ENCODE measurements at places on chromosomes 16 and 17. TPM values are rescaled to one million over a fixed set of nuclear protein-coding genes. Genes with fewer than 3 reads are reported as not detected.

TMEM220 gene
- 0.98 TPM for total RNA-seq

GNGT2 gene
- 0.40 TPM for total RNA-seq

DNAH9 gene
- not detected for total RNA-seq

FLCN gene
- total RNA-seq, result 30.8 TPM

KRT9 gene
- not detected for total RNA-seq

TOX3 gene
- total RNA-seq, result not detected

CTNS gene
- total RNA-seq, result 17.5 TPM

SLFN12L gene
- total RNA-seq, result not detected

GSE1 gene
- total RNA-seq, result 38.4 TPM

DNA sequence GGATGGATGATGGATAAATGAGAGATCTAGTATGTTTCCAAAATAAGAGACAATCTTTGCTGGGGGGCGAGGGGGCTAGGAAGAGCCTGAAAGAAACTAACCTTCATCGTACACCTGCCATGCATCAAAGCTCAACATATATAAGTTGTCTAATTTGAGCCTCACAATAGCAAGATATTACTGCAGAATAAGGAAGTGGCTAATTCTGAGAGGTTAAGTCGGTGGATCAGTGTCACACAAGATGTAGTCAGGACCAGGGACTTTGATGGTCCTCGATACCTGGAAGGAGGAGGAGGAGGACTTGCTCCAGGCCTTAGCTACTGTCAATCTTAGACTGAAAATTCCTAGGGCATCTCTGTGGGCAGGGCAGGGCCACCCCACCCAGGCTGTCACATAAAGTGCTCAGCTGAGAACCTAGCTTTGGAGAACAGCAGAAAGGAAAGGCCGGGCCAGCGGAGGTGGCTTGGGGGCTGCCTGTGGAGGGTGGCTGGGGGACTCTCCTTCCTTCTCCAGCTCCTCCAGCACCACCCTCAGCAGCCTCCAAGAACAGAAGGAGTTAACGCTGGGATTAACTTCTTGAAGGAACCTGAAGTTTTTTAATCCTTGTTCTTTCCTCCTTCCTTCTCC is 460 bp upstream of the SLC13A2 start:
- no peaks in the 10 kb centered on the region for H3K27me3 ChIP-seq
- no peak for DNase-seq
- no peak overlapping the region for H3K4me3 ChIP-seq
- H3K27ac ChIP-seq, result no peak overlapping the region
- peaks cover 8% of the 10 kb centered on the region for H3K4me1 ChIP-seq

- no peaks in the 10 kb centered on the region for H3K4me1 ChIP-seq
- H3K27me3 ChIP-seq, result no peaks in the 10 kb centered on the region
- no peak overlapping the region for H3K27ac ChIP-seq
- DNase-seq, result no peak
- H3K4me3 ChIP-seq, result no peak overlapping the region
Measured at GRCh38 chr16:12305847-12306801, 329.6 kb downstream of the SNX29 start.

- DNase-seq, result no peak
- no peaks in the 10 kb centered on the region for H3K27me3 ChIP-seq
- H3K36me3 ChIP-seq, result no peaks in the 10 kb centered on the region
- no peak overlapping the region for H3K4me3 ChIP-seq
Measured at GRCh38 chr16:72126429-72126765, 32.8 kb downstream of the DHX38 start.

DNA sequence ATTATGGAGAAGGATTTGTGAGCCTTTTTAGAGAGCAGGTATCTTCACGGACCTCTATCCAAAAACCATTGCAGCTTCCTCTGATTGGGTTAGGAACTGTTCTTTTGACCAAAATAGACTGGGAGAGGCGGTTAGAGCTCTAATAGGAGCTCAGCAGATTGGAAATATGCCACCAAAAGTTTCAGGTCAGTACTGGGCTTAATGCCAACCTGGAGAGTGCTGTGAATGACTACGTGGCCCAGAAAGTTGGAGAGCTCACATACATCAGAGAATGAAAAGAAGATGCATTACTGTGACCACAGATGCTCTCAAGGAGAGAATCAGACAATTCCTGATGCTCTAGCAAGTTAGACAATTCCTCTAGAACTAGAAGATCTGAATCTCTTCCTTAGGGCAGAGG is 86.5 kb downstream of the ABCA8 start:
- peak; percentile 48 for DNase-seq
- no peaks in the 10 kb centered on the region for H3K36me3 ChIP-seq
- H3K4me1 ChIP-seq, result no peaks in the 10 kb centered on the region
- H3K27me3 ChIP-seq, result no peaks in the 10 kb centered on the region
- no peak overlapping the region for H3K27ac ChIP-seq
- H3K4me3 ChIP-seq, result no peak overlapping the region

DNA sequence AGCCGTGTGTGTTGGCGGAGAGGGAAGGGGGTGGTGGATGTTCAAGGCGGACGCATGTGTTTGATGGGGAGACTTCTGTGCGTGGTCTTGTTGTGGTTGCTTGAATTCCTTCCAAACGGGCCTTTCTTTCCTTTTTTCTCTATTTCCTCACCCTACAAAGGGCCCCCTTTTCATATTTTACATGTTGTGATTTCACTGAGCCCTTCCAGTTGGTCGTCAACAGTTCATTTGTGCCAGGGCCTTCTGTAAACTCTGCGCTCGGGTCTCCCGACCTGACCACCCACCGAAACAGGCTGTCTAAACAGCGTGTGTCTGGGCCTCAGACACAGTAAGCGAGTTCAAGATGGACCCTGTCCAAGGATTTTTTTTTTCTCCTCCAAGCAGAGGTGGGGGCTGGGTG is 228.4 kb downstream of the IRF8 start:
- DNase-seq, result no peak
- peaks cover 60% of the 10 kb centered on the region for H3K27me3 ChIP-seq
- H3K4me3 ChIP-seq, result no peak overlapping the region
- no peak overlapping the region for H3K27ac ChIP-seq

DNA sequence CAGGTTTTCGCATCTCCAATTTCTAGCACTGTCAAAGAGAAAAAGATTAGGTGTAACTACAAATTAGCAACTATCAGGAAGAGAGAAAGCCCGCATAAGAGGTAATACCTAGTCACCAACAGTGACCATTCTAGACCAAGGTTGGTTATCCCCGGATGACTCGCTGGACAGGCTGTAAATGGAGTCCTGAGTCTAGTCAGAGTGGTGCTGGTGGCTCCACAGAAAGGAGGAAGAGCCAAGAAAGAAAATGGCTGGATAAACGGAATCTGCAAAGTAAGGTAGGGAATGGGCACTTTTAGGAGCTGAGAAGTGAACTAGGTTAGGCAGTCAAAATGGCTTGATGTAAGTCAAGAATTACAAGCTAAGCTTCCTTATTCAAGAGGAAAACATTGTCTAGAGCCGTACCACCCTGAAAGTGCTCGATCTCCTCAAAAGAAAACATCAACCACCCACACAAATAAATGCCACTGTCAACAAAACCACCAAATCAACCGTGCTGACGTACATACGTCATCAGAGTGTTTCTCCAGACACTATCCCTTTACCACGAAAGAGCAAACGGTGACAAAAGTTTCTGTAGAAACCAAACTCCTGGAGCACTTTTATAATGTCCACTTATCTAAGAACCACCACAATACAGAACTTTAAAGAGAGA is 2.2 kb downstream of the GSPT1 start:
- H3K4me1 ChIP-seq, result peaks cover 23% of the 10 kb centered on the region
- peaks cover 3% of the 10 kb centered on the region for H3K36me3 ChIP-seq
- H3K27me3 ChIP-seq, result no peaks in the 10 kb centered on the region
- H3K27ac ChIP-seq, result no peak overlapping the region
- DNase-seq, result peak; percentile 39
- peak overlapping the region; percentile 79 for H3K4me3 ChIP-seq

DNA sequence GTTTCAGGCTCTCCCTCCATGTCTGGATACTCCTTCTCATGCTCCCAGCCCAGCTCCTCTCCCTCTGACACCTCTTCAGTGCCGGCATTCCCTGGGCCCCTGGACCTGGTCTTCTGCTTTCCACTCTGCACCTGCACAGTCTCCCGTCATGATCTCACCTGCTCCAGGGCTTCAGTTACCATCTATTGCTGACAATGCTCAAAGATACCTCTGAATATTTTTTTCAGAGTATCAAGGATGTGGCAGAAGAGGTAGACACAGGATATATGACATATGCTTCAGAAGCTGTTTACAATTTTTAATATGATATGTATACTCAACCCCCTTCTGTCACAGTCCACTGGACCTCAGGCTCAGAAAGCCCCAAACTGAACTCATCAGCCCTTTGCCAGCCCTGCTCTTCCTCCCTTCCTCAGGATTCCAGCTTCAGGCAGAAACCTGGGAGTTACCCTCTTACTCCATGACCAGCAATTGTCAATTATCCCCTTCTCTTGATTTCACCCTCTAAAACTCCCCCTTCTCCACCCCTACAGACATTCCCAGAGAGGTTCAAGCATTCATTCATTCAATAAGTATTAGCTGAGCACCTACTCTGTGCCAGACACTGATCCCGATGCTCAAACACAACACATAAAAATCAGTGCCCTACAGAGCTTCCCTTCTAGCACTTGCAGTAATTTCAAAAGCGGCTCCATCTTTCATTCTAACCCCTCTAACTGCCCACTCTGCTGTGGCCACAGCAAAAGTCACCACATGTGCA is 7.8 kb upstream of the MLLT6 start:
- peaks cover 6% of the 10 kb centered on the region for H3K4me1 ChIP-seq
- H3K4me3 ChIP-seq, result no peak overlapping the region
- H3K36me3 ChIP-seq, result no peaks in the 10 kb centered on the region

GRCh38 chr17:62899361-62899760 is 66.7 kb upstream of the TANC2 start:
- H3K27me3 ChIP-seq, result no peaks in the 10 kb centered on the region
- no peak overlapping the region for H3K27ac ChIP-seq
- no peak for DNase-seq
- no peak overlapping the region for H3K4me3 ChIP-seq

- no peak overlapping the region for H3K4me3 ChIP-seq
- no peak for DNase-seq
- H3K27me3 ChIP-seq, result peaks cover 70% of the 10 kb centered on the region
Measured at GRCh38 chr17:49483599-49484509, 11.2 kb upstream of the NGFR start.

GRCh38 chr17:72387969-72388368 is 267.1 kb downstream of the SOX9 start:
- peak; percentile 37 for DNase-seq
- H3K27me3 ChIP-seq, result no peaks in the 10 kb centered on the region
- no peak overlapping the region for H3K4me3 ChIP-seq
- H3K4me1 ChIP-seq, result peaks cover 74% of the 10 kb centered on the region
- H3K27ac ChIP-seq, result peak overlapping the region; percentile 97

- DNase-seq, result peak; percentile 37
- no peaks in the 10 kb centered on the region for H3K27me3 ChIP-seq
- H3K36me3 ChIP-seq, result peaks cover 9% of the 10 kb centered on the region
- no peaks in the 10 kb centered on the region for H3K4me1 ChIP-seq
Measured at GRCh38 chr17:18055597-18055996, 16.4 kb downstream of the GID4 start.

- H3K4me1 ChIP-seq, result peaks cover 27% of the 10 kb centered on the region
- H3K27me3 ChIP-seq, result no peaks in the 10 kb centered on the region
- peak overlapping the region; percentile 15 for H3K27ac ChIP-seq
- no peak overlapping the region for H3K4me3 ChIP-seq
Measured at GRCh38 chr17:2347805-2348685, 10.7 kb downstream of the SGSM2 start.

- H3K27me3 ChIP-seq, result no peaks in the 10 kb centered on the region
- H3K27ac ChIP-seq, result no peak overlapping the region
- no peak overlapping the region for H3K4me3 ChIP-seq
- no peaks in the 10 kb centered on the region for H3K4me1 ChIP-seq
- H3K36me3 ChIP-seq, result no peaks in the 10 kb centered on the region
Measured at GRCh38 chr16:4981473-4981872, 23.3 kb downstream of the SEC14L5 start.

DNA sequence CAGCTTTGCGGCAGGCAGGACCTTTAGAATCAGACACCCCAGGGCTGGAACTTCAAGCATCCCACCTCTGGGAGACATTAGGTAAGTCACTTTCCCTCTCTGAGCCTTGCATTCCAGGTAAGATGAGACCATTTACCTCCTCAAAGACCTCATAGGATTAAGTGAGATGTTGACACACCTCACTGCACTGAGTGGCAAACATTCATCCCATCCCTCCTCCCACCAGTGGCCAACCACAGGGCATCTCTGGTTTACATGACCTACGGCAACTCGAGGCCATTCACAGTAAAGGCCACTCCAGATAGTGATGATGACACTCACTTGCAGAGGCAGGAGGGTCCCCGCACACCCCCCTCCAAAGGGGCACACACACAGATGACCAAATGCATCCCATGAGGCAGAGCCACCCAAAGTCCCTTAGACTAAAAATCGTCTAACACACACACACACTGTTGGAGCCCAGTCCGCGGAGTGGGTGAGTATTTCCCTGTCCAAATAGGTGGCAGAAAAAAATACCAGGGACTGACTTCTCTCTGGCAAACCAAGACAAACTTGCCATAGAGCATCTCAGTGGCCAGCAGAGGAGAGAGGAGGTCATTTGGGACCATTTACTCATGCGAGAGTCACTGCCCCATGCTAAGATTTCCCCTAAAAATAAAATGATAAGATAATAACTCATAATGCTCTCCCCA is 454.9 kb downstream of the SOX9 start:
- H3K4me3 ChIP-seq, result no peak overlapping the region
- H3K4me1 ChIP-seq, result peaks cover 13% of the 10 kb centered on the region
- no peak for DNase-seq
- H3K36me3 ChIP-seq, result peaks cover 9% of the 10 kb centered on the region

DNA sequence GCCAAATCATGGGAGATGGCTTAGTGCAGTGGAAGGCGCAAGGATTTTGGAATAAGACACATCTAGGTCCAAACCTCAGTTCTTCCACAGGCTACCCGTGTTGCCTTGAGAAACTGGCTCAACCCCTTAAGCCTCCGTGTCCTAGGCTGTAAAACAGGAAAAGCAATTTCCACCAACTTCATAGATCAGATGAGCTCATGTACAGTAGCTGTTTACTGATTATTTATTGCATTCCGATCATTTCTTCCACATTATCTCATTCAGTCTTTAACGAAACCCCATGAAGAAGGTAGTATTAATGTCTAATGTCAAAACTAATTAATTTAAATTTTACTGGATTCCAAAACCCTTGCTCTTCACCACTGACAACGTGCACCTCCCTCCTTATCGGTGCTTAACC is 231.6 kb downstream of the GRIN2A start:
- no peaks in the 10 kb centered on the region for H3K4me1 ChIP-seq
- H3K36me3 ChIP-seq, result no peaks in the 10 kb centered on the region
- DNase-seq, result peak; percentile 4
- no peak overlapping the region for H3K27ac ChIP-seq
- peaks cover 20% of the 10 kb centered on the region for H3K27me3 ChIP-seq

GRCh38 chr16:65200156-65200773 is 78.4 kb upstream of the CDH11 start:
- no peaks in the 10 kb centered on the region for H3K36me3 ChIP-seq
- peaks cover 13% of the 10 kb centered on the region for H3K4me1 ChIP-seq
- no peaks in the 10 kb centered on the region for H3K27me3 ChIP-seq
- H3K27ac ChIP-seq, result no peak overlapping the region

GRCh38 chr17:838486-838885 is 56.3 kb downstream of the MRM3 start:
- no peak overlapping the region for H3K4me3 ChIP-seq
- H3K27me3 ChIP-seq, result no peaks in the 10 kb centered on the region
- no peak for DNase-seq
- H3K27ac ChIP-seq, result no peak overlapping the region
- no peaks in the 10 kb centered on the region for H3K36me3 ChIP-seq

Data from PC-3 (cell line).